ENCODE measurements at places on chromosomes 7 and 10. TPM values are rescaled to one million over a fixed set of nuclear protein-coding genes. Genes with fewer than 3 reads are reported as not detected.

GRCh38 chr10:43569681-43570080, 4.7 kb downstream of the ZNF239 start:
- no peak for DNase-seq

DNA sequence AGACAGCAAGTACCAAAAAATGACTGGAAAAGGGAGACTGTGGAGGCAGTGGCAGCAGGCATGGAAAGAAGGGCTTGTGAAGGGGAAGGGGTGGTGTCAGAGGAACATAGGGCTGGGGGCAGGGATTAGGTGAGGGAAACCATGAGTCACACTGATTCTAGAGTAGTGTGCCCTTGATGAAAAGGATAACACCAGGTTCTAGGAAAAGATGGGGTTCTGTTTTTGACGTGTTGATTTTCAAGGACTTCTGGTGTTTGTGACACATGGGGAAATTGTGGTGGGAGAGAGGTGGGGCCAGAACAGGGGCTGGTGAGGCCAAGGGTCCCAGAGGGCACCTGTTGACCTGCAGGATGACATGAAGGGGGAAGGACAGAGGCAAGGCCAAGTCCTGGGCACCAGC, 57.1 kb downstream of the FIGNL1 start:
- DNase-seq, result no peak

GRCh38 chr10:110912374-110912773, 6.6 kb downstream of the BBIP1 start:
- DNase-seq, result no peak

DNA sequence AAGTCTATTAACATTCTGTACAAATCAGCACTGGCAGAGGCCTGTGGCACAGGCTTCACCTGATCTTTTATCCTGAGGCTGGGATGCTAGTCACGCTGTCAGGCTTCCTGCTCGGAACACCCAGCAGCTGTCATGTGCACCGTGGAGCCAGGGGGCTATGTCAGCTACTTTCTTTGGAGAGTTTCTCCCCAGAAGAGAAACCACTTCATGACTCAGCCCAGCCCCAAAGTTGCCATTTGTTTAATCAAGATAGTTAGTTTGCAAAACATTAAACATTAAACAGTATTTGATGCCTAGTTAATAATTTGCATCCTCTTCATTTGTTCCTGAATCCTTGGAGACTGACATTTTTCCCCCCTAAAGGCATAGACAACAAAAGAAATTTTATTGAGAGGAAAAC, at the start of gene HABP2:
Gene HABP2, plus strand, starts transcription at position 353 of the 400 bp plus-strand sequence. CDS start 69 bp downstream, outside the sequence.
- DNase-seq, result no peak

- peak; percentile 20 for DNase-seq
Measured at GRCh38 chr10:22714479-22715289, at the start of gene PIP4K2A. TSS of gene PIP4K2A (minus strand) at chr10:22714578. CDS start at chr10:22714326, 252 bp downstream.

- no peak for DNase-seq
Measured at GRCh38 chr7:84112771-84113170, 81.8 kb downstream of the SEMA3A start.

DNA sequence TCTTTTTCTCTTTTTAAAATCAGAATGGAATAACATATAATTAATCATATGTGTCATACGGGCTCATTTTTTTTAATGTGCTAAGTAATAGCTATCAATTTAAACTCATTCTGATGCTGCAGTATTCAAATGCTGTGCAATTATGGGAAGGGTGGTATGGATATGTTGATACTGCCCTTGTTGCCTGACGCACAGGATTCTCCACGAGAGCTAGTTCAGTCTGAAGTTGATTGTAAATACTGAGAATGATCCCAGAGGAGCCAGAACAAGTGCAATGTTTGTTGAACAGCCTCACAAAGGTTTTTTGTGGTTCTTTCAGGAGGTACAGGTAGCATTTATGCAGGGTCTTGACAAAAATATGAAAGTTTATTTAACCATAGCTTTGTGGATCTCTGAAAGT, 13.4 kb downstream of the NPY start:
- DNase-seq, result no peak

- DNase-seq, result no peak
Measured at GRCh38 chr10:125094806-125095205, 65.6 kb downstream of the CTBP2 start.

GRCh38 chr10:33657154-33657908, 322.9 kb upstream of the NRP1 start:
- DNase-seq, result no peak

GRCh38 chr7:3955751-3956696, 655.0 kb downstream of the SDK1 start:
- peak; percentile 69 for DNase-seq

- no peak for DNase-seq
Measured at GRCh38 chr10:118042336-118042735, 4.4 kb downstream of the RAB11FIP2 start.

DNA sequence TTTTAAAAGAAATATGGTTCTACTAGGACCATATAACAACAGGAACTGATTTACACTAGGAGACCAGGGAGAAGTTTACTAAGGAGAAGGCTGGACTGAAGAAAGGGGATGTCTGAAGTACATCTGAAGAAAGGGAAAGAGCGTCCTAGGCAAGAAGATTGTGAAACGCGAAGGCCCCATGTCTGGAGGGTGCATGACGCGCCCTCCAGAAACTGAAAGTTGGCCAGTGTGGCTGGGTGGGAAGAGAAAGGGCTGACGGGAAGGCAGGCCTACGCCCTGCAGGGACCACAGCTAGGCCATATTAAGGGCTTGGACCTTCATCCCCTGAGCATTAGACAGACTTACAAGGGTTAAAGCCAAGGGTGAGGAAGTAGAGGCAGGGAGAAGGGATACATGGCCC, 158.0 kb downstream of the TRIL start:
- DNase-seq, result no peak

DNA sequence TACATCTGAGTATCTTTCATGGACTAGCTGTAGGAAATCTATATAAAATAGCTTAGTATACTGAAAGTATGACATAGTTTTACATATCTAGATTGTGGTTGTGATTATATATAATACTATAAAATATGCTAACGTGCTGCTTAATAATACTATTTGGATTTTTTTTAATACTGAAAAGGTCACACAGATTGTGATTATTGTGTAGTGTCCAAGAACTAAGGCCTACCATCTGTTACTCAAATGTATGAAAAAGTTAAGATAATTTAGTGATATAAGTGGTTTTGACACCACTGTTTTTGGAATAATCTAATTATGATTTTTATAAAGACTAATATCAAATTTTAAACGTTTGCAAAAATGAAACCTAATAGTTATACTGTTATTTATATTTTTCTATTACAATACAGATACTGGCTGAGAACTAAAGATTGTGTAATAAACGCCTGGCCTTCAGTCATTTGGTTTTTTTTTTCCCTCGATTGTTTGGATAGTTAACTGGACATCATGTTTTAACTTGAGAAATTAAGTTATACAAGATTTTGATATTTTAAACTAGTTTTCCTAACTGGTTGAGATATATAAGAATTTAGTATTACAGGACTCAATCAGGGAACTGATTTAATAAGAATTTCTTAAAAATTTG, 12.6 kb downstream of the PTEN start:
- DNase-seq, result no peak

DNA sequence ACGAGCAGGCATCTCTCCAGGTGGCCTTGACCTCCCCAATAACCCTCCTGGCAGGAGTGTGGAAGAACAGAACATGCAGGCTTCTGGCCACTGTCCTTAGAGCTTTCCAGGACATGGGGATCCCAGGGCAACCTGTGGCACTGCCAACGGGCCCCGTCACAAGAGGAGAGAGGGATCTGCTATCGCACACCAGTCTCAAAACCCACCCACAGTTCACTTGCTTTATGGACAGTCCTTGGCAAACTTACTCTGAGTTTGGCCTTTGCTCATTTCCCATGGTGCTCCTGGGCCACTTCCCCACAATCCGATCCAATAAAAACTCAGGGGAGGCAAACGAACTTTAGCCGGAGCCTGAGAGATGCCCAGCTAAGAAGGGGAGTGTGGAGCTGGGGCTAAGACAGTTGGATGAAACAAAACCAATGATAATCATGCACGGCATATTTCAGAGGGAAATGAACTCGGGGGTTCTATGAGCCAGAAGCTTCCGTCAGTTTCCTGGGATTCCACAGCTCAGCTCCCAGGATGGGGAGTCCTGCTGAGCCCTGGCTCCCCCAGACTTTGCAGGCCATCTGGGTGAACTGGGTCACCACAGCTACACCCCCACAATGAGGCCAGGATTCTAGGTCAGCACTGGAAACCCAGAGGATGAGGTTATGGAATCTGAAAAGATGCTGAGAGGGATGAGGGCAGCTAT, 158.4 kb downstream of the NEURL1 start:
- no peak for DNase-seq

DNA sequence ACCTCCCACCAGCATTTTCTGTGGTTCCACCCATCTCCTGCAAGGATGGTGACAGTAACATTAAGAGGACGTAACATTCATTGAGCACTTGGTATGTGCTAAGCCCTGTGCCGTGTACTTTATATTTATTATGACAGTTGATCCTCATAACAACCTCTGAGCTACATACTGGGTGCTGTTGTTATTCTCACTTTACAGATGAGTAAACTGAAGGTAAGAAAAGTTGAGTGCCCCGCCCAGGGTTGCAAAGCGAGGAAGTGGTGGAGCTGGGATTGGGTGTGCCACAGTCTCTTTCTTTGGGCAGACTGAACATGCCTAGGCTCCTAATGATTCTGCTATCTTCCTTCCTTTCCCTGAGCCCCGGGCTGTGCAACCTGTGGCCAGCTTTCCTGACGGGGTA, 107.4 kb downstream of the SH3PXD2A start:
- DNase-seq, result no peak

GRCh38 chr7:46160861-46161260, 239.8 kb upstream of the IGFBP3 start:
- peak; percentile 78 for DNase-seq

DNA sequence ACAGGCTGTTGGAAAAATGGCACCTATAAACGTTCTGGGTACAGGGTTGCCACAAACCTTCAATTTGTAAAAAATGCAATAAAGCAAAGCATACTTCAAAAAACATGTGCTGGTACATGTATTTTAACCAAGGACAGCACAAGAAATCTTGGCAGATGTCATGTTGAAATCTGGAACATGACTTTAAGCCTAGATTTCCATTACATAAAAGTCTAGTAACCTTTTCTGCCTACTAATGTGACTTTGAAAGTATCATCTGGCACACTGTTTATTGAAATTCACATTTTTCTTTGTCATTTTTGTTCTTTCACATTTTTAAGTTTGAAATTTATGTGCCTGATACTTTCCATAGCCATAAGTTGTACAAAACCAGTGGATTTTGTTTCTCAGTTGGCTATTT, 296.8 kb downstream of the EXOC4 start:
- no peak for DNase-seq

Gene CHST3
- total RNA-seq, result 4.3 TPM
